Panc1 (cell line): ENCODE measurements at places on chromosomes 2 and 18.
A peak's percentile ranks its signal among the peaks of the same experiment; 100 is the strongest.

GRCh38 chr2:233838251-233838650 lies 16.1 kb downstream of the HJURP start:
- no peak for DNase-seq

DNA sequence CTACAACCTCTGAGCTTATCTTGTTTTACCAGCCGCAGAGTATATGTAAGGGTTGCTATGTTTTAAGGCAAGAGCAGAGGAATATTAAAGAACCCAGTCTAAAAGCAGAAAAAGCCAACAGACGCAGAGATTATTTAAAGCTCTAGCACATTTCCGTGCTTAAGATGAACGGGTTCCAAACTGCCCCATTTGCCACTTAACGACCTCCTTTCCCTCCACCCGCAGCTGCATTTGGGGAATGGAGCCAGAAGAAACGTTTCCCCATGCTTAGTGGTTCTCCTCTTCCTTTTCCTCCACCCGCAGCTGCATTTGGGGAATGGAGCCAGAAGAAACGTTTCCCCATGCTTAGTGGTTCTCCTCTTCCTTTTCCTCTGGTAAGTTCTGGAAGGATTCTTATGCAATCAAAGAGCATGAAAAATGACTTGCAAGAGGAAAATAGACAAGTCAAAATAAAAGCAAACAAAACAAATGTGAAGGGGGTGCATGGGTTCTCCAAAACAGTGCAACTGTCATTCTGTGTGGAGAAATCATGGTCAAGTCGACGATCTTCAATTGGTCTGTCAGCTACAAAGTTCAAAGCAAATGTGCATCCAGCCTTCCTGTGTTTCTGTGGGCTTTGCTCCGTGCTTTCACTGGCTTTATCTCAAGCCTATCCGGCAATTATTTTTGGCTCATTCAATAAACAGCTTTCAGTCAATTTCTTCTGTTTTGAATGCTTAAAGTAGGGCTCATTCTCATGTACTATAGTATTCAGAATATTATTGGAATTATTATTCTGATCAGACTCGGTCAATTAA lies 57.8 kb downstream of the DIPK1C start:
- no peak for DNase-seq

GRCh38 chr2:29189052-29189451 lies 73.8 kb downstream of the CLIP4 start:
- no peak for DNase-seq

DNA sequence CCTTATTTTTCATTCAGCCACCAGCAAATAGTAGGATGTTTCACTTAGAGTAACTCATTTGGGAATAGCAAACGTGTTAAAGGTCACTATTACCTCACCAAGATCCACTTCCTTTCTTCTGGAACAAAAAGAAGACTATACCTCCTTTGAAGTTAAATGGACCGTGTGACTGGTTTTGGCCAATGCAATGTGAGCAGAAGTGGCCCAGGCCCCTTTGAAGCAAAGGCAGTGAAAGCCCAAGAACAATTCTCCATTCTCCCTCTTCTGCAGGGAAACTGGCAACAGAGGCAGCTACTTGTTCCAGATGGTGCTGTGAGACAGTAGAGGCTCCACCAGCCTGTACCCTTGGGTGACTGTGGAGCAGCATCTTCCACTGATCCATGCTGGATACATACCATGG lies 11.3 kb upstream of the MALL start:
- no peak for DNase-seq

DNA sequence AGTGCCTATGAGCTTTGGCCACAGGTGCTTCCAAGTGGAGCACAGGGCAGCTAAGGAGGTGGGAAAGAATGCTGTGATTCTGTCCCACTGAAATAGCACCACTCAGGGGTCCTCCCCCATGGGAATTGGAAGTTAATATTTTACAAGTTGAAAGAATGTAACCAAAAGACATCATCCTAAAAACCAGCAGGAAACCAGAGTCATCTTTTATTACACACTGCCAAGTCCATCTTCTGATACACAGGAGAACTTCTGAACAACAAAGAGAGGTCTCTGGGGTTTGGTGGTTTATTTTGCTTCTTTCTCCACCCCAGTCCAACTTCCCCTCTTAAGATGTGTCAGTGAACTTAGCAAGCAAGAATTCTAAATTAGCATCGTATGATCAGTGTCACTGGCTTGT lies 47.7 kb downstream of the COLEC12 start:
- no peak for DNase-seq

GRCh38 chr18:53153281-53153680 lies 813.3 kb downstream of the DCC start:
- DNase-seq, result no peak

DNA sequence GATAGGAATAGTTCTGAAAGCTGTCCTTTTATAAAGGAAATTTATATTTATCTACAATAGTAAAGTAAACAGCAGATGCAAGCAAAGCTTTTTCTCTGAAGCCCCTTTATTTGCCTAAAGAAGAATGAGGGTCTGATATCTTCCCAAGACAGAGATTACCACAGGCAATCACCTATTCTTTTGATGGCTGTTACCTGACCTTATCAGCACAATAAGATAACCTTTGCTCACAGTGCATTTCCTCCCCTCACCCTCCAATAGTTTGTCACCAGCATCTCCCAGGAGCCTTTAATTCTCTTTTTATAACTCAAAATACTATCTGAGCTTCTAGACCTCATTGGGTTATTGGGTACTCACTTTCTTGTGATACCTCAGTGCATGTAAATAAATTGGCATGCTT lies 6.5 kb upstream of the CFAP221 start:
- DNase-seq, result no peak

- DNase-seq, result no peak
Measured at GRCh38 chr2:43425659-43426058, 170.2 kb downstream of the THADA start.

GRCh38 chr2:75562513-75562864 lies 1.8 kb upstream of the EVA1A start:
- no peak for DNase-seq

DNA sequence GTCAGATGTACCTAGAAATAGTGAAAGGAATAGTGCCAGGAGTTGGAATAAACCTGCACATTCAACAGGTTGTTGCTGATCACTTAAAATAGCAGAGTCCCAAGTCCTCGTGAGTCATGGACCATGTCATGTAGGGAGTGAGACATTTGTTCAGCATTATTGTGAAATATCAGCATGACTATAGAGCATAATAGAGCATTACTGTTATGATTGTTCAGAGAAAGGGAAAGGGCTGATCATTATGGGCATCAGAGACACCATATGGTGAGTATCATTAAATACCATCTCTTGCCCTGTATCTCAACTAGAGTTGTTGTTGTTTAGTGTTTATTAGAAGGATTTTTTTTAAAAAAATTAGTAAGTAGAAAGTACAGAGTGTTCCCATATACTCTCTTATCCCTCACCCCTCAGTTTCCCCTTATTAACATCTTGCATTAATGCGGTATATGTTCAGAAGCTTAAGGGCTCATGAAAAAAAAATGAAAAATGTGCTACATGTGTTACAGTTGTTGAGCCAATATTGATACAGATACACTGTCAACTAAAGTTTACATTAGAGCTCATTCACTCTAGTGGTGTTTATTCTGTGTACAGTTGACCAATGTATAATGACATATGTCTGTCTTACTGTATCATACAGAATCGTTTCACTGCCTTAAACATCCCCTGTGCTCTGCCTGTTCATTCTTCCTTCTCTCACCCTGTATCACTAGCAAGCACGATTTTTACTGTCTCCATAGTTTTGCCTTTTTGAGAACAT lies 5.7 kb downstream of the ELAC1 start:
- no peak for DNase-seq

GRCh38 chr2:130864830-130865800 lies 28.4 kb downstream of the ARHGEF4 start:
- DNase-seq, result no peak

DNA sequence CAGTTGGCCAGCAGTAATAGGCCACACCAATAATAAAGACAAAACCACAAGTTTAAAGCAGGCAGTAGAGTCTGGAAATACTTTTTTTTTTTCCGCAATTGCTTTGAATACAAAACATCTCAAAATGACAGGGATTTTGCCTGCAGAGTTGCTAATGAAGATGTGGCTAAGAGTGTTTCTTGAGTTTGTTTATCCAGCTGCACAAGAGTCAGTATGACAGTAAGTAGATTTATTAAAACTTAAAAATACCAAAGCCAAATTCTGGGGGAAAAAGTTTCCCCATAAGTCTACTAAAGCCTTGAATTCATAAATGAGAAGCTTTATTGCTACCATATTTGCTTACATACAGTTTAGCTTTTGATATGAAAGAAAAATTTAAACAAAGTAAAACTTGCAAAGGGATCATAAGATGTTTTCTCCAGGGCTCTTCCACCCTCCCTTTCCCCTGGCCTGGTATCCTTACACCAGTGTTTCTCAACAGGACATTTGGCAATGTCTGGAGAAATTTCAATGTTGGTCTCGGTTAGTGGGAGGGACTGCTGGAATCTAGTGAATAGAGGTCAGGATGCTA lies 3.9 kb upstream of the DSEL start:
- no peak for DNase-seq

DNA sequence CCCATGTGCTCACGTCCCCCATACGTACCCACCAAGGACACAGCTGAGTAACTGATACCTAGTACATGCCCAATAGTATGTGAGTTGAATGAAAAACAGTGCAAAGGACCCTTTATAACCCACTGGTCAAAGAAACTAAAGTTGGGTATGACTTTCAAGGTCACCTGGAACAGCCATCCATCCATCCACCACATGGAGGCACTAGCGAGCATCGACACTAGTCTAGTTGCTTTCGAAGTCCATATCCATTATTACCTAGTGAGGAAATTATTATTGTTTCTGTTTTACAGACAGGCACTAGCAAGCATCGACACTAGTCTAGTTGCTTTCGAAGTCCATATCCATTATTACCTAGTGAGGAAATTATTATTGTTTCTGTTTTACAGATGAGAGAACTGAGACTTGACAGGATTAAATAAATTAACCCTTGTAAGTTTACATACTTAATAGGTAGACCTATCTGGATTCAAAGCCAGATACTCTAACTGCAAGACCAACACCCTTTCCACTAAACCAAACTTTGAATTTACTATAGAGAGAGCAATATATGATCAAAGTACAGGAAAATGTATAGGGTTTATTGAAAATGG lies 233.7 kb downstream of the METTL4 start:
- DNase-seq, result peak; percentile 17

- no peak for DNase-seq
Measured at GRCh38 chr2:40113272-40113968, 334.4 kb upstream of the THUMPD2 start.
